ENCODE measurements at places on chromosomes 2 and 18.

- no peak for DNase-seq
These were observed 48.2 kb upstream of the SH3RF3 start for GRCh38 chr2:109080757-109081156.

GRCh38 chr2:147863835-147864234 is 19.0 kb downstream of the ACVR2A start:
- no peak for DNase-seq

- no peak for DNase-seq
These were observed 2.4 kb downstream of the C2orf42 start for GRCh38 chr2:70188460-70188859.

GRCh38 chr2:234991793-234992192 is 40.0 kb downstream of the SH3BP4 start:
- no peak for DNase-seq

DNA sequence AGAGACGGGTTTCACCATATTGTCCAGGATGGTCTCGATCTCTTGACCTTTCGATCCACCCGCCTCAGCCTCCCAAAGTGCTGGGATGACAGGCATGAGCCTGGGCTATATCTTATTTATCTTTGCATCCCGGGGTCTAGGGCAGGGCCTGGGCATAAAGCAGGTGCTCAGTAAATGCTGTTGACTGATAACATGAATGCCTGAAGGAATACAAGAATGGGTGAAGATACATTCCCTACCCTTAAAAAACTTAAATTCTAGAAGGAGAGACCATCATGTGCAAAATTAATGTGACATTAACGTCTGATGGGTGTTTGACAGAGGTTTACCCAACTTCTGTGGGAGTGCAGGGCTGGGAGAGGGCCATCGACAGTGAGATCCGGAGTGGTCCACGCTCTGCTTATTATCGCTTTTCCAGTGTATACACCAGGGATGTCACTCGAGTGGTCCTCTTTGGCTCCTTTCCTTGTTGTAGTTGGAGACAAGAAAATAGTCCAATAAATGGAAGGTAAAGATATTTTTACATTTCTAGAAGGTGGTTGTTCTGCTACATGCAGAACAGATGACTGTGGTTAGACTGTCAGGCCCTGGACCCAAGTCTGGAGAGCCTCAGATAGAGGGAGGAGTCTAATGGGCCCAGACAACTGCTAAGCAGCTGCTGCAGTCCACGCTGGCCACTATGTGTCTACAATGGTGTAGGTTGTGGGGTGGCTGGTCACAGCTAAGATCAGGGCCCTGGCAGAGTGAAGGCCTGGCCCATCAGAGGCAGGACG is 131.7 kb downstream of the MYCN start:
- no peak for DNase-seq

Measured in activated T-helper 1 cell treated with anti-CD3 and anti-CD28 coated beads, Interleukin-2, amount 50 U/mL, for 16 hours (primary cell).